ENCODE measurements at places on chromosomes 4 and X.

GRCh38 chrX:20382518-20383297, 116.0 kb upstream of the RPS6KA3 start:
- no peak for DNase-seq

- DNase-seq = no peak
Observed at GRCh38 chrX:55767100-55767499, 49.6 kb downstream of the RRAGB start.

DNA sequence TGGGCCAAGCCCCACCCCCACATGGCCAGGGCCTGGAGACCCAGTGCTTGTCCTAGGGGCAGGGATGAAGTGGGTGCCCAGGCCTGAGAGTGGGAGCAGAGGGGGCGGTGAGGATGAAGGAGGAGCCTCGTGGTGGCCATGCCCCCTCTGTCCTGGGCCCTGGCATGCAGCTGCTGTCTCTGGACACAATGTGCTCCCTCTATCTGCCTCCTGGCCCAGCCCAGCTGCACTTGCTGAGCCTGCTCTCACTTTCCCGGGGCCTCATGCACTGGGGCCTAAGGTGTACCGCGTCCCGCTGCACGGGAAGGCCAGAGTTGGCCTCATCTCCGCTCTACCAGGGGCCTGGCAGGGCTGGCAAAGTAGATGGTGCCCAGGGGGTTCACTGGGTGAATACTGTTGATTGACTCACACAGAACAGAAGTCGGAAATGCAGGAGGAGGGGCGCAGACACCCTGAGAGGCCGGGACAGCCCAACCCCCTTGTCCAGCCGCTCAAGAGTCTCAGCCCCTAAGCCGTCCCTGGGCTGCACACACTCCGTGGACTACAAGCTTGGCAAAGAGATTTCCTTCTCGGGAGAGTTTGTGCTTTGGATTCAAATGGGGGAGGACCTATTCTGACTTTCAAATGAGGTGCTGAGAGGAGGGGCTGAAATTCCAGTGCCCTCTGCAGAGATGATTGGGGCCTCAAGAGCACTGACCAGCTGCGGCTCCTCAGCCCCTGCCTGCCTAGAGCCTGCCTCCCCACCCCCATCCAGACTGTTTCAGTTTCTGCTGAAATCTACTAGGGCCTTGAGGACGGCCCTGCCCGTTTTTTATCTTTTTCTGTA, 112.4 kb downstream of the PSAPL1 start:
- no peak for DNase-seq

- DNase-seq = no peak
Observed at GRCh38 chr4:6425336-6425735, 47.1 kb downstream of the PPP2R2C start.

DNA sequence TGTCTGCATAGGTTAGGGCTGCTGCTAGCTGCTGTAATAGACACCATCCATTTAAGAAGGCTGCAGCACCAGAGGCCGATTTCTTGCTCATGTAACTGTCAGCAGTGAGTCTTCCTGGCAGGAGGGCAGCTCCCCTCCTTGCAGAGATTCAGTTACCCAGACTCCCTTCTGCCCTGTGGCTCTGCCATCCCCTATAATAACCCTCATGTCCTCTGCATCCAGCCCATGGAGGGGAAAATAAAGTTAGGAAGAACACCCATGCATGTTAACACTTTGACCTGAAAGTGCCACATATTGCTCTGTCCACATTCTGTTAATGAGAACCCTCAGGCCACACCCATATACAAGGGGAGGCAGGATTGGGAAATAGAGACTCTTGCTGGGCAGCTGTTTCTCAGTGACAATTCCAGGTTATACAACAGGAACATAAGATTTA, 5.4 kb downstream of the STBD1 start:
- DNase-seq = no peak

- no peak for DNase-seq
Observed at GRCh38 chr4:15495621-15496020, 25.9 kb downstream of the CC2D2A start.

DNA sequence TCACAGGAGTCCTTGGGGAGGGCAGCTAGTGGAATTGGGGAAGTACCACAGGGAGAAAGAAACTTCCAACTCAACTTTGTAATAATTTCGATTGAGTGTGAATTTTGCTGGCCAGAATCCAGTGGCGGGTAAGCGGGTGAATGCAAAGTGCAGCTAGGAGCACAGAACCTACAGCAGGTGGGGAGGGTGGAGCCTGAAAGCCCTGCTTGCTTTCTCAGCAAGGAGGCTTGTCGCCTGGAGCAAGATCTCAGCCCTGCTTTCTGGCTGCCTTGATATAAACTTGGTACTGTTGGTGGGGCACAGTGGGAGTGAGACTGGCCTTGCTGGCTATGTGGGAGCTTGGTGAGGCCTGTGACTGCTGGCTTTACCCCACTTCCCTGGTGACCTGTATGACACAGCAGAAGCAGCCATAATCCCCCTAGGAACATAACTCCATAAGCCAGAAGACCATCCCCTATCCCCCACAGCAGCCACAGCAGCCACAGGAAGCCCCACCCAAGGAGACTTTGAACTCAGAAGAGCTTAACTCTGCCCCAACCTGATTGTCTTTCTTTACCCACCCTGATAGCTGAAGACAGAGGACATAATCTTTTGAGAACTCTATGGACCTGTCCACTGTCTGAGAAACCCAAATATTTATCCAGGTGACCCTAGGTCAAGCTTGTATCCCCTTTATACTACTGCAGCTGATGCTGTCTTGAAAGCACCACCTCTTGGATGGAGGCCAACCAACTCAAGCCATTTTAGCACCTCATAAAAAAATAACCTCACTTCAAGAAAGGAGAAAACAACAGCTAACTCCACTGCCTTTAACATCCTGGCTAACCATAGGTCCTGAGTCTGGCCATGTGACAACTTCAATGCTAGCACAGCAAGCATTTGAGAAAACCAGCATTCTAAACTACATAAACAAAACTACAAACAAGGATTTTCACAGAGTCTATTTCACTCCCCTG, 87.2 kb upstream of the PDE5A start:
- no peak for DNase-seq

- no peak for DNase-seq
Observed at GRCh38 chr4:59570860-59571476, 1629.2 kb upstream of the ADGRL3 start.

GRCh38 chr4:98632258-98632657, 26.2 kb downstream of the TSPAN5 start:
- DNase-seq = no peak

GRCh38 chr4:86334020-86334750, 25.7 kb downstream of the MAPK10 start:
- no peak for DNase-seq

DNA sequence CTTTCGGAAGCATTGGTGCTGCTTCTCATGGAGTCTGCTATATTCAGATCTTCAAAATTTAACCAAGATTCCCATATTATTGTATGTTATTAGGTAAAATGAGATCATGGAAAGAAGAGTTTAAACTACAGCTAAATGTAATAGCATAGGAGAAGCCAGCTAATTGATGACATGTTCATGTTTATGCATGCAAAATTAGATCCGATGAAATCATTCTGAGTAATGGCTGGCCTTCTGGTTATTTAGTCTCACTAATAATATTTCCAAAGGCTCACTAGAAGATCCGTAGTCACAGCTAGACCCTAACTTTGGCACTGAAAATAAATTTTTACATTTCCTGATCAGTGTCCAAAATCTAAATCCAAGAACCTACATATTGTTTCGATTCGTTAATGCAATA, 19.8 kb upstream of the PHKA2 start:
- DNase-seq = no peak

All from T follicular helper cell (primary cell).